ENCODE measurements at places on chromosomes 16 and 17.
A peak's percentile ranks its signal among the peaks of the same experiment; 100 is the strongest.

- DNase-seq: no peak
Observed at GRCh38 chr17:81386646-81387099, 8.6 kb upstream of the BAHCC1 start.

- no peak for DNase-seq
Observed at GRCh38 chr17:31156326-31156725, 61.5 kb downstream of the NF1 start.

DNA sequence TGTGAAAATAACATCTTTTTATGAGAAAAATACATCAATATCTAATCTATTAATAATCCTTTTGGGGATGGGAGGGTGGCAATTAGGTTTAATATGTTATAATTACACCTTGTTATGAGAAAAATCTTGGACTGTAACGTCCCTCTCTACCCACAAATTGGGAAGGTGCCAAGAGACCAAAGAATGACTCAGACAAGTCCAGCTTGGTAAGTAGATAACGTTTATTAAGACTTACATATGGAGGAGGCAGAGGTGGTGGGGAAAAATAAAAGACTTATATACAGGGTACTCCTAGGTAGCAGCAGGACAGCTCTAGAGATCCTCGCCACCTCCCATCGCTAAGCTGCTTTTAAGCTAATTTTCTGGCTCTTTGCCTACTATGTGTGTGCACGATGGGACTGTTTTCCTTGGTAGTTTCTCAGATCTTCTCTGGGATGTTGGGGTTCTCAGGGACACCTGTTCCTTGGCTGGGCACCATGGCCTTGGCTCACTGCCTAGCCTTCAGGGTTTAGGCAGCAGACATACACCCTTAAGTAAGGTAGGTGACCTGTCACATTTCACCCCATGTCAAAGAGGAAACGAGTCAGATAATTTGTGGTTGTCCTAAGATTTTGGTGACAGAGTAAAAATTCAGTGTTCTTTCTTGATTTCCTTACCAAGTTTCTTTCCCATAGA lies 31.5 kb downstream of the RBL2 start:
- DNase-seq: peak; percentile 39

GRCh38 chr17:67689534-67690177 lies 28.1 kb upstream of the NOL11 start:
- peak; percentile 62 for DNase-seq

- peak; percentile 61 for DNase-seq
Observed at GRCh38 chr17:57481910-57482391, 225.6 kb downstream of the MSI2 start.

DNA sequence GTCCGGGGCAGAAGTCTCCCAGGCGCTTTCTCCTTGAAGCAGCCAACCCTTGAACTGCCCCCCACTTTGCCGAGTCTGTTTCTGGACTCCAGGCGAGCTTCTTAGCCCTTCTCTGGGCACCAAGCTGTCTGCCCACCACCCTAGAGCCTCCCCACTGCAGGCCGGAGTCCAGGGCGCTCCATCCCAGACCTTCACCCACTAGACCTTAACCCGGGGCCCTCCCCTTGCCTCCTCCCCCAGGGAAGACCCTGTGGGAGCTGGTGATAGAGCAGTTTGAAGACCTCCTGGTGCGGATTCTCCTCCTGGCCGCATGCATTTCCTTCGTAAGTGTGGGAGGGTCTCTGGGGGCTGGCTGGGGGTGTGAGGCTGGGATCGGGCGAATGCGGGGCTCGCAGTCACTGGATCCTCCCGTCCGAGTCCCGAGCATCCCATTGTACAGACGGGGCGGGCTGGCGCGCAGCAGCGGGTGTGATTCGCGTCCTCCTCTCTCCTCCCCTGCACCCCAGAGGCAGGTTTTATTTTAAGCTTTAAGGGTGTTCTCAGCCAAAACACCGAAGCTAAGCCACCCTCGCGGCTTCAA lies 1.1 kb downstream of the ATP2A1 start:
- DNase-seq: no peak

DNA sequence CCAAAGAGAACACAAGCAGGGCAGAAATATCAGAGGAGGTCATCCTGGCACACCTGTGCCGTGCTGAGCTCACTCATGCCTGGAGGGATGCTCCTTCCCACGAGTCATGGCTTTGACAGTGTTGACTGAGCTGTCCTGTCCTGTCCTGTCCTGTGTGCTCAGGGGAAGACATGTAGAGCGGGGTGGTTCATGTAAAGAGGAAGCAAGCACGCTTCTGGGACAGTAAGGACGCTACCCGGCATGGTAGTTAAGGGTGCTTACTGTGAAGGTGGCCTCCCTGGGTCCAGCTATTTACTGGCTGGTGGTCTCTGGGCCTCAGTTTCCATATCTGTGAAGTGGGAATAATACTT lies 398 bp downstream of the LGALS9 start:
- DNase-seq: no peak

DNA sequence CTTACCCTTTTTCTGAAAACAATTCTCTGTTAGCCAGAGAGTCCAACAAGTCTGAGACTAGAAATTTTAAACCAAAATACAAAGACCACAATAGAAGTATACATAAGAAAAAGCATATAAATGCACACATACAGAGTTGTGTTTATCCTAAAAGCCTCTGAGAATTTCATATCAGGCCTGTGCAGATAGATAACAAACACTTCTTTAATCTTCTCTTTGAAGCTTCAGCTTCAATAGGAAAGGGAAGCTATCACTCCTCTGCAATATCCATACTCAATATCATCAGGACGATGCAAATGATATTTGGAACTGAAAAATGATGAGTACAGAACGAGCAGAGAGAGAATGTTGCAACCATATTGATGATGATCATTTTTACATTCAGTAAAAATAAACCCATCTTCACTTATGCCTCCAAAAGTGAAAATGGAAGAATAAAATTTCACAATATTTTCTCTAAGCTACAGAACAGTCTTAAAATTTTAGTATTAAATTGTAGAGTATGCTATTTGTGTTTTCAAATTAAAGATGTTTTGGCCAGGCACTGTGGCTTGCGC lies 61.6 kb downstream of the SKAP1 start:
- no peak for DNase-seq

DNA sequence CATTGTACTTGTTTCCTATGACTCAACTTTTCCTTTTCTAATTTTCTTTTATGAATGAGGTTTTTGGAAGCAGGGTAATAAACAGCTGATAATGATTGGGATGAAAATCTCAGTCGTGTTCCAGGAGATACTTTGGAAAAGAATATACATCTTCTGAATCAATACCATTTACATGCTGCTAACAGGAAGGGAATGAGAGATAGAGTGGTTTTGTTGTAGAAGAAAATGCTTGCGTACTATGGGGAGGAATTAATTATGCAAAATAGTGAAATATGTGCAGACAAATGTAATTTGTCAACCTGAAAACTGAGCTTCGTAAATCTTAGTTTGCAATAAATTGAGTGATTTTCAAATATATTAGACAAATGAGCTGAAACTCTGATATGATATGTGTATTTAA lies 24.0 kb upstream of the SHISA6 start:
- no peak for DNase-seq

DNA sequence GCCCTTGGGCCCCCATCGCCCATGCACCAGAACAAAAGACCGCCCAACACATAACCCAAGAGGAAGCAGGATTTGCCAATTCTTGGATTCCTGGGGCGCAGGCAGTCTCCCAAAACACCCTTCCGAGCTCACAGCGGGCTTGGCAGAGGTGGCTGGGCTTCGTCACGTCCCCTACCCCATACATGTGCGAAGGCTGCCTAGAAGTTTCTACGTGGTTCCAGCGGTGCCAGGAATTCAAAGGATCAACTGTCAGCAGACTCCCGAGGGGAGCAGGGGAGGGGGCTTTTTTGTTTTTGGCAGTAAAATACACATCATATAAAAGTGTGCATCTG lies 80.8 kb upstream of the PLCG2 start:
- DNase-seq: no peak

DNA sequence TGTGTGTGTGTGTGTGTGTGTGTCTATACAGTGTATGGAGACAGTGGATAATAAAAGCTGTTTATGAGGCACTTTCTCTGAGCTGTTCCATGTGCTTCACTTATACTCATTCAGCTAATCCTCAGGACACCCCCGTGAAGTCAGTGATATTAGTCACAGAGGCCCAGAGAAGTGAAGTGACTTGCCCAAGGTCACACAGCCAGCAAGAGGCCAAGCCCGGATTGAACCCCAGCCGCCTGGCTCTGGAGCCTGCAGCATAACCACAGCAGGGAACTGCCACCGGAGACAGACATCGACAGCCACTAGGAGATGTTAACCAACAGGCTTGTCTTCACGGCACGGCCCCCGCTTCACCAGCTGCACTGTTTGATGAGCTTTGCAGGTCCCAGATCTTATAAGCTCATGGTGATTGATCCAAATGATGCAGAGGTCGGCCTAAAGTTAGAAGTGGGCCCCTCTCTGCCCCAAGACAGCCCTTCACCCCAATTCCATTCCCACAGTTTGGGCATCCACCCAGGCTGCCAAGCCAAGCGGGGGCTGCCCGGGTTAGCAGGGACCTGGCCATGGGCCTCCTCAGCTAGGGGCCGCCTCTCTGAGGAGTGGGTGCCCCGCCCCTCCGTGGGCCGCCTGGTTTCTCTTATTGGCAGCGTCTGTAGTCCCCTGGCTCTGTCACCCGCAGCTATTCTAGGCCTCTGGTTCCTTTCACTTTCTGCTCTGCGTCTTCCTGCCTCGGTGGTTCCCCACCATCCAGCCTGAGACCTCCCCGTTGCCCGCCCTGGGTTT lies 30.9 kb downstream of the SOCS1 start:
- DNase-seq: no peak

DNA sequence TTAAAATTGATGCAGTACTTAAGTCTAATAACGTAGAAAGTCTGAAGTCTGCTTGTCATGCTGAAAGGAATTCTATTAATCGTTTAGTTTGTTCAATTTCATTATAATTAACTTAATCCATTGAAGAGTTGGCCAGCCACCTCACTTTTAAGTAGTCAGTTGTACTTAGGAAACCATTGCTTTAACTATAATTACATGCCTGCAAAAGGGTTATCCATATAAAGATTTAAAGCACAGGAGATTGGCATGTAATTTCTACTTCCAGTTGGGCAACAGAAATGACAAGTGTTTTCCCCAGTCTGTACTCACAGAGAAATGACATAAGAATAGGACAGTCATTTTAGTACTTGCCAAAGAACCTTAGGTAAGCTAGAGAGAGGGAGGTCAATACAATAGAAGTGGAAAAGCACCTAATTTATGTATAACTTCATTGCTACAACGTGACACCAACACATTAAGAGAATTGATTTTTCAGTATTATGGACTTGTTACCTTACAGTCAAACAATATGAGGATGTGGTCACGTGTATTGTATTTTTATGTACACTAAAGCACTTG lies 3.7 kb upstream of the USP32 start:
- DNase-seq: no peak

GRCh38 chr16:67649494-67649931 lies 4.6 kb downstream of the CARMIL2 start:
- no peak for DNase-seq

- no peak for DNase-seq
Observed at GRCh38 chr17:42018339-42018738, 1.1 kb upstream of the DNAJC7 start.

GRCh38 chr17:55605705-55606487 lies 94.6 kb upstream of the SMIM36 start:
- no peak for DNase-seq

DNA sequence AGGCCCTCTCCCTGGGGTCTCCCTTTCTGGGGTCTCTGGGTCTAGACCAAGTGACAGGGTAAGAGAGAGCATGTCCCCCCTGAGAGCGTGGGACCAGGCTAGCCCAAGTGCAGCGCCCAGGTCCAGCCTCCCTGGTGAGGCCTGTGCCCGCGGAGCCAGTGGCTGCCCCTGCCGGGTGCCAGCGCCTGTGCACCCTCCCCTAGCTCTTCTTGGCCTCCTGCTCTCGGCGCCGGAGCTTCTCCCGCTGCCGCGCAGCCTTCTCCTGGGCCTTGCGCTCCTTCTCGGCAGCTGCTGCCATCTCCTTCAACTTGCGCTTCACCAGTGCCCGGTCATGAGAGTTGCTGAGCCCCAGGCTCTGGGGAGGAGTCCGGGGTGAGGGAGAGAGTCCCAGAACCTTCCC lies 17.3 kb downstream of the SAMD14 start:
- no peak for DNase-seq

- no peak for DNase-seq
Observed at GRCh38 chr16:18932243-18932987, 6.2 kb upstream of the SMG1 start.

GRCh38 chr16:11576427-11577289 lies 10.1 kb downstream of the LITAF start:
- DNase-seq: no peak

DNA sequence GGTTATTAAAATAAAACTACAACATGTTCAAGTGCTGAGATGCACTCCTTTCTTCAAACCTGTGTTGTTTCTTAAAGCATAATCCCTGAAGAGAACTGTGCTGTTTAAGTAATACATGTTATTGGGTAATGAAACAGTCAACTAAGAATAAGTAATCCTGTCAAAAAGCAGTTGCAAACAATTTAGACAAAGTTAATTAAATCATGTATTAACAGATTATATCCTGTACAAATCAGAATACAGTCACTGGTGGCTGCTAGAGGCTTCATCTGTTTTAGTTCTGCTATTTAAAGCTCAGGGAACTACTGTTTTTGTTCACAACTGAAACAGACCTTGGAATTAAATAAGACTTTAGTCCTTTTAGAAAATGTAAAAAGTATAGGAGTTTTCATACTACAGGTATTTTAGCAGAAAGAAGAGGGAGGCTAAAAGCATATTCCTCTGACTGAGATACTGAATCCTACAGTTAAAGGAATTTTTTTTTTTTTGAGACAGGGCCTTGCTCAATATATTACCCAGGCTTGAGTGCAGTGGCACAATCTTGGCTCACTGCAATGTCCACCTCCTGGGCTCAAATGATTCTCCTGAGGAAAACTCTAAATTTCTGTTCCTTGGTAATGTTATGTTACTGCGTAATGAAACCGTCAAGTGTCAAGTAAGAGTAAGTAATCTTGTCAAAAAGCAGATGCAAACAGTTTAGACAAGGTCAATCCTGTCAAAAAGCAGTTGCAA lies 27.3 kb upstream of the ITGA2B start:
- no peak for DNase-seq

GRCh38 chr17:11308531-11308930 lies 67.5 kb downstream of the SHISA6 start:
- DNase-seq: no peak

GRCh38 chr16:85591381-85591780 lies 21.7 kb upstream of the GSE1 start:
- DNase-seq: no peak

DNA sequence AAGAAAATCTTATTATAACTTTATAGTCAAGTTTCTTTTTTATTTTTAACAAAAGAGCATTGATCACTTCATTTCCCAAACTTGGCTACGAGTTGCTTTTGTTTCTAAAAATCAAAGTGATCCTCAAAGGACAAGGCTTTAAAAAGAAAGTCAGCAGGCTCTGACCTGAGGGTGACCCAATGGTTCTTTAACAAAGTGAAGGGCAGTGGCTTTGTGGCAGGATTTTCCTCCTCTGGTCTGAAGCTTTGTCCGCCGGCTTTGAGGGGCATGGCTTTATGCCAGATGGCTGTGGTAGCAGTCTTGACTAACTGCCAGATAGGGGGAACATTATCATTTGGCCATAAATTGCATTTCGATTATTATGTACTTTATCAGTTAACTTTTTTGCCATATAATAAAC lies 28.5 kb downstream of the IQCK start:
- no peak for DNase-seq

Measured in glomerular endothelial cell (primary cell).